Caudate nucleus (tissue), 63 donors: ENCODE measurements at places on chromosomes 3 and 15.

- no peak for DNase-seq
These were observed 60.8 kb upstream of the MEF2A start for GRCh38 chr15:99504823-99505551.

GRCh38 chr3:39095778-39096177 lies 11.6 kb downstream of the GORASP1 start:
- no peak for DNase-seq

DNA sequence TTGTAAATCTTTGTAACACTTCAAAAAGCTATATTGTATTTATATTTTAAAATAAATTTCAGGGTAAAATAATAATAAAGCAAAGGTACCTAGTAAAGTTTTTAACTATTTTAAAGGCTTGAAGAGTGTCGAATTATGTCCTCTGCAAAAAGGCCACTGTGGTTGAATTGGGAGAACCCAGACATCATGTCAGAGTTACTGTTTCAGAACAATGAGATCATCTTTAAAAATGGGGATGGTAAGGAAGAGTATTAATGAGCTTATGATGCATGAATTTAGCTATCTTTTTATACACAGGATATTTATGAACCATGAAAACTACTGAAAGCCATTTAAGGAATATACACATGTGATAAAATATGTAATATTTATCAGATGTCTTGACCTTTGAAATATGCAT lies 26.3 kb downstream of the KCNMB3 start:
- DNase-seq, result no peak

GRCh38 chr15:77034695-77035489 lies 36.0 kb downstream of the TSPAN3 start:
- DNase-seq, result no peak

- no peak for DNase-seq
These were observed 472.4 kb downstream of the DIPK2A start for GRCh38 chr3:144444061-144444460.

DNA sequence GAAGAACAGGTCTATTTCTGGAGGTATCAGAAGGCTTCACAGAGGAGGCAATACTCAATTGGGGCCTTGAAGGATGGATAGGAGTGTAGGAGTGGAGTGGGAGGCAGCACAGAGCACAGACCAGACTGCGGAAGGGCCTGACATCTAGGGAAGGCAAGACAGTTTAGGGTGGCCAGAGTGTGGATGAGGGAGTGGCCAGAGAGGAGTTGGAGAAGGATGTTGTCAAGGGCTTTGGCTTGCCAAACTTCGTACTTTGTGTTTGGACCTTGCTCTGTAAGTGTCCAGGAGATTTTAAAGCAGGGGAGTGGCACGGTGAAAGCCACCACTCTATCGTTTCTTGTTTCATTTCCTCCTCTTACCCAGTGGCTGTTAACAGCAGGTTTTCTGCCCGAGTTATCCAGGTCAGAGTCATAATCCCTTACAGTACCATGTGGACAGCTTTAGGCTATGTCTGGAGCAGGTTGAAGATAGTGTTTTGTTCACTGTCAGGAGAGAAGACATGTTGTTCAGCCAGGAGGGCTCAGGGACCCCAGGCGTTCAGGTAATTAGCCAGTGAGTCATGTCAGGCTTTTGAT lies 12.3 kb downstream of the SMAD3 start:
- no peak for DNase-seq

GRCh38 chr3:61531528-61531927 lies 29.8 kb upstream of the PTPRG start:
- no peak for DNase-seq

DNA sequence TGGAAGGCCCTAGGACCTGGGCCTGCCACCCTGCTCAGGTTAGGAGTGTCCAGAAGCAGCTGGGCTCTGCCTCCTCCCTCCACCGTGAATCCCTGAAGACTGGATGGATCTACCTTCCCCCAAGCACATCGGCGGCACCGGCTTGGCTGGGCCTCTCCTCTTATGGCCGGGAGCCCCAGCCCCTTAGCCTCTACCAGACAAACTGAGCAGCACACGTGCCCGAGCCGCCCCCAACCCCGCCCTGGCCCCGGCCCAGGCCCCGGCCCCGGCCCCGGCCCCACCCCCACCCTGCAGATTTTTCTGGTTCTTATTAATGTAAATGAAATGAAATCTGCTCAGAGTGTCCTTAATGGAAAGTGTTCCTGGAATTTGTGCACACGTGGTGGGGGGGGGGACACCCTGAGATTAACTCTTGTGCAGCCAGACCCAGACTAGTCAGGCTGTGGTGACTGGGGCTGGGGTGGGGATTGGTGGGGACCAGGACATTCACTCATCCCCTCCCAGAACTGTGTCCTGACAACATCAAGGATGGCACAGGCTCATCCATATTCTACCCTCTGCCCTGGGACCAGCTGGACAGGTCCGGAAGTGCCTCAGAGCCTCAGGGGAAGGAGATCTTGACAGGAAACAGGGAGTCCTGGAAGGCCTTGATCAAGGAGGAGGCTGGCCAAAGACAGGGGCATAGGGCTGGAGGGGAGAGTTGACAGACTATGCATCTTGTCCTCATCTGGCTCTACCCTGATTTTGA lies 30.9 kb upstream of the SEMA3F start:
- DNase-seq, result no peak

- DNase-seq, result no peak
These were observed 181.3 kb upstream of the EIF1B start for GRCh38 chr3:40128166-40128565.

DNA sequence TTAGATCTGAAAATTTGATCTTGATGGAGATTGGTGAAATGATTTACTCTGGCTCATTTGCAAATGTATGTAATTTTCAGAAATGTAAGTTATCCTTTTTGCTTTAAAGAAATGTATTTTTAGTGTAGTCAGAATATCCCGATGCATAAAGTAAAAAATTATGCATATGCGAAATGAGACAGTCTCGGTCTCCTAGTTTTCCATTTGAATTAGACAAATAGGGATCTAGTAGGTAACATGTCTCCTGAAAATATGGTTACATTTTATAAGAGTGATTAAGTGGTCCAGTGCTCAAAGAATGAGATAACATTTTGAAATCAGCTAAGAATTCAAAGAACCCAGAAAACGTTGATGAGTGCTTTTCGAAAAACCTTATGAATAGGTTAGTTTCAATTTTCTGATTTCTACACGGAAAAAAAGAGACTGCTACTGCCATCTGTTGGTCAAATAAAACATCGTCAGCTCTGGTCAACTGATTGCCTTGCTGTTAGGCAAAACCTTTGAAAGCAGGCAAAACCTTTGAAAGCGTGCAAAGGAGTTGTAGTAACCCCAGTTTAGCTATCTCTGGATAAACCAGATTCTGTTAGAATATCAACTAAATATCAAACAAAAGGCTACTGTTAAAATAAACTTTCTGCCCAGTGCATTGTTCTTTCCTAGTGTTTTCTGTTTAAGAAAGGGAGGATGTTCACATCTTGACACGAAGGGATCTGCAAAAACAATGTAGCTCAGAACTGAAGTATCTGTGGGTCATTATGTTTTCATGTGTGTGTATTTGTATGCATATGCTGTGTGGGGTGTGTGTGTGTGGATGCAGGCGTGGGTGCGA lies 59.3 kb upstream of the CHMP2B start:
- no peak for DNase-seq

DNA sequence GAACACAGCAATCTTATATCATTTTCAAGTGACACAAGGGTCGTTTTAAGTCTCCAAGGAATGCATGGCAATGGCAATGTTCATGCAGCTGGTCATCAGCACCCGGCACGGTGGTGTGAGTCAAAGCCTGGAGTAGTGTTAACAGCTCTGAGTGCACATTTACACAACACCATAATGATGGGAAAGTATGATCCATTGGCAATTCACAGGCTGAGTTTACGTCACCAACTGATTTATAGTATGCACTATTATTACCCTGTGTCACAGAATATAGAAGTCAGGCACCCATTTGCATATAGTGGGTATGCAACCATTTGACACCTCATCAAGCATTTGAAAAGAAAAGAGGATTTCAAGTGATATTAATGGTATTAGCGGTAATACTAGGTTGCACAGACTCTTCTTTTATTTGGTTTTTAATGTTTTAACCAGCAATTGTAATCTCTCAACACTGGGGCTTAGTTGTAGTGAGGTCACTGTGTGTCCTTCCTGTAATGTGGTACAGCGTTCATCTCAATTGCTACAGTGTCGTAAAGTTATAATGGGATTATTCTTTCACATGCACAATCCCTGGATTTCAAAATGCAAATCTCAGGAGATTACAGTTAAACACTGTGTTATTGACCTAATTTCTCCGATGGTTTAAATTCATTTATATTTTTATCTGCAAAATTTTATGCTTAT lies 113.8 kb downstream of the C3orf38 start:
- no peak for DNase-seq

DNA sequence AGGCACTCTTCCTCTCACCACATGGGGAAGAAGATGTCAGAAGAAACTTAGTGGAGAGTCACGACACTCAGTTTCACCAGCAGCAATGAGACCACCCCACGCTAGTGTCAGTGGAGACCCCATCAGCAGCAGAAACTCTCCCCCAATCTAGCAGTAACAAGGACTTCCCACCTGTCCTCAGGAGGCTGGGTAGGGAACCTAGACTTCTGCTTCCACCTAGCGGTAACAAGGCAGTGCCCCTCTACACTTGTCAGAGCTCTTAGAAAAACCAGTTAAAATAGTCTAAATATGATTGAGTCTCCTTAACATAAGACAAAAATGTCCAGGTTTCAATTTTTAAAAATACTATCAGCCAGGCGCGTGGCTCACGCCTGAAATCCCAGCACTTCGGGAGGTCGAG lies 57.3 kb downstream of the TRAT1 start:
- DNase-seq, result no peak

- DNase-seq, result no peak
These were observed 201.2 kb downstream of the GOLGA6L6 start for GRCh38 chr15:20340331-20340811.

DNA sequence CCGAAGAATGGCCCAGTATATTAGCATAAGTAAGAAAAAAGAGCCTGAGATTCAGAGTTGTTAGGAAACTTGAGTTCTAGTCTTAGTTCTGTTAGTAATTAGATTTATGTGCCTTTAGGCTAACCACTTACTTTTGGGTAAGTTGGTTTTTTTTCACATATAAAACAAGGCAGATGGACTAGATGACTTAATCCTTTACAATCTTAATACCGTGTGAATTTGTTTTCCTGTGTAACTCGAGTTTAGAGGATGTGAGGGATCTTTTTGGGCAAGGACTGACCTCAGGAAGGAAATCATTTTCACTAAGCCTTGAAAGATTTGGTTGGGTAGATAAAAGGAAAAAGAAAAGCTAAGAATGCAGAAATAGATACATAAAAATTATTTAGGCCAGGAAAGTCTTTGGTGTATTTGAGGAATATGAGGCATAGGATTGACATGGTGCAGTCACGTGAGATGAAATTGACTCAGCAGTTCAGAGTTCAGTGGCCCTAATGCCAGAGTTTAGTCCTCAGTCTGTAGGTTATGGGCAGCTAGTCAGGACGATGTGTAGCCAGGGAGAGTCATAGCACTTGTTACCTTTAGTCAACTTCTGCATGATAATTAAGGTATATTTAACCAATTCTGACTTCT lies 34.6 kb downstream of the PAK2 start:
- DNase-seq, result no peak

- DNase-seq, result no peak
These were observed 20.0 kb downstream of the ATP2B2 start for GRCh38 chr3:10485380-10485779.

- no peak for DNase-seq
These were observed 83.4 kb upstream of the STT3B start for GRCh38 chr3:31449318-31449717.

DNA sequence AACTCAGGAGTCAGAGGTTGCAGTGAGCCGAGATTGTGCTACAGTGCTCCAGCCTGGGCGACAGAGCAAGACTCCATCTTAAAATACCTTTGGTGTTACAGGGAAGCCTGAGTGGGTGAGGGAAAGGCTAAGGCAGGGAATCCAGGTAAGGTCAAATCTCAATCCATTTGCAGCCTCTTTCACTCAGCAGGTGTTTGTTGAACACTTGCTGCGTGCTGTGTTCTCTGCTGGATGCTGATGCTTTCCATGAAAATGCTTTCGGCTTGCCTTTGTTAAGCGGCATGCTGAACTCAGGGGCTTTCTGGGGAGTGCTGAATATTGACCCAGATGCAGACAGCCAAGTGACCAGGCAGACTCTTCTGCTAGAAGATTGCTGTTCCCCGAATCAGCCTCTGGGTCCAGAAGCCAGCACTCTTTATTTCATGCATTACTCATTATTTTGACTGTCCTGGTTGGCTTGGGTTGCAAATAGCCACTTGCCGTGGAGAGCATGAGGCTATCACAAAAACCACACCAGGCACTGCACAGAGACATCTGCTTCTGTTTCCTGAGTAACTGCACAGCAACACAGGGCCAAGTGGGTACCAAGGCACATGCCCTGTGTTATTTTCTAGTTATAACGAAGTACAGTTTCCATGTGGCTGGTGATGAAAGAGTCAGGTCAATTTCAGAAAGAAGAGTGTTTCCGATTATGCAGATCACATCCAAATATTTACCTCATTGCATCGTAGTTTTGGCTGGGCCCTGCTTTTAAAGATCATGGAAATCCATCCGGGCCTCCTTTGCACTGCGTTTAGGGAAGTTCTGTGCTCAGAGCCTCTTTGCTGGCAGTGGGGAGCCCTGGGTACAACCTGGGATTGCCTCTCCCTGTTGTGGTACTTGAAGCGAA lies 88.6 kb downstream of the THSD4 start:
- DNase-seq, result no peak

DNA sequence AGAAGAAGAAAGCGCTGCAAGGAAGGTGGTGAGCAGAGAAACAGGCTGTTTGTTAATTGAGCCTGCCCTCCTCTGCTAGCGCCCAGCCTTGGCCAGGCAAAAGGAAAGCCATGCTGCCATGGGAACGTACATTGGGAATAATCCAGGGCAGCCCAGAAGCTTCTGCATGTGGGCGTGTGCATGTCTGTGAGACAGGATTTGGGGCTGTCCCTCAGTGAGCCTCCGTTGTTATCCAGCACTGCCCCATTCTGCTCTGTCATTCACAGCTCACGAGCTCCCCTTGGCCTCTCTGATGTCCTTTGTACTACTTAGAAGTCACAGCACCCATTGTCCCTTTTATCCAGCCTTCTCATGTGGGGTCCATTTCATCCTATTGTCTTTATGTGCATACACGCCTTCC lies 239.1 kb upstream of the ROPN1 start:
- no peak for DNase-seq

- no peak for DNase-seq
These were observed 83.8 kb downstream of the LINGO1 start for GRCh38 chr15:77548589-77549557.

DNA sequence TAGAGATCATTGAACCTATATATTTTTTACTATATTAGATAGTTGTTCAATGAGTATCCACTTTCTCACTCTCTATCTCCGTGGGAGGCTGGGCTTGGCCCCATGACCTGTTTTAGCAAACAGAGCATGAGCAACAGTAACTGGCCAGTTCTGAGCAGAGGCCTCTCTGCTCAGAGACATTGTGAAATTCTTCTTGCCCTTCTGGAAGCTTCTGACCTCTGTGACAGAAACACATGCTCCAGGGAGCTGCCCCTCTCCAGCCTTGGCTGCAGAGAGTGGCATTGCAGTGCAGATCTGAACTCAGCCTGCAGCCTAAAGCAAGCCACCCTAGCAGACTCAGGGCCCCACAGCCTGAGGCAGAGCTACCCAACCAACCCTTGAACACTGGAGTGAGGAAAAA lies 20.5 kb downstream of the FAM240A start:
- DNase-seq, result no peak
